ENCODE measurements at places on chromosomes 2 and 18. TPM values are rescaled to one million over a fixed set of nuclear protein-coding genes. Genes with fewer than 3 reads are reported as not detected.

Gene GCKR
- 2.4 TPM for total RNA-seq

Gene HIBCH
- total RNA-seq: 50.1 TPM

- H3K27ac ChIP-seq: no peak overlapping the region
- no peak overlapping the region for H3K4me3 ChIP-seq
- no peak for DNase-seq
Measured at GRCh38 chr2:27312152-27312551, 3.9 kb upstream of the UCN start.

DNA sequence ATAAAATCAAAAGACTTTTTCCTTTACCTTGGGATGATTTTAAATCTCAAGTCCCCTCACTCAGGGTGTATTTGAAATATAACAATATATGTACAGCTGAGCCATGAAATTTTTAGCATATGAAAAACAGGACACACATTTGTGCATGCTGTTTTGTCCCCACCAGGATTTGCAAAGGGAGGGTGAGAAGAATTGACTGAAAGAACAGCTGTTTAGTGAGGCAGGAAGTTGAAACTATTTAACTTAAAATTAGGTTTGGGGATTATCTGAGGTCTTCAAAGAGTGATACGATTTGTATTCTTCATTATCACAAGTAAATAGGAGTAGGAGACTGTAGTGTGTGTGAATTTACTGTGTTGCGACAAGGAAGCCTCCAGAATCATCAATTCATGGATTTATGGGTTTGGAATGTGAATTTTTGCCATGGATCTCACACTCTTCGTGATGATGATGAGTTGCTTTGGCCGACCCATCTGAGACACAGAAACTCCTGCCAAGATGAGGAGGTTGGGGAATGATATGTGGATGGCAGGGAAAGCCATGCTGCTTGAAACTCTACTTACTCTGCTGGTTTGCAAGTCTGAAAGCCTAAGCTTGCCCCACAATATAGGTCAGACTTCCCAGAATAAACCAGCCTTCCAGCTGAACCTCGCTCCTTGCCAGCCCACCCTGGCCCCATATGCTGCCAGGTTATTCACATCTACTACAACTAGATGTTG lies 31.0 kb upstream of the SPATS2L start:
- H3K27ac ChIP-seq: no peak overlapping the region
- H3K27me3 ChIP-seq: no peaks in the 10 kb centered on the region
- DNase-seq: no peak
- H3K4me3 ChIP-seq: no peak overlapping the region
- no peaks in the 10 kb centered on the region for H3K4me1 ChIP-seq
- no peaks in the 10 kb centered on the region for H3K36me3 ChIP-seq

DNA sequence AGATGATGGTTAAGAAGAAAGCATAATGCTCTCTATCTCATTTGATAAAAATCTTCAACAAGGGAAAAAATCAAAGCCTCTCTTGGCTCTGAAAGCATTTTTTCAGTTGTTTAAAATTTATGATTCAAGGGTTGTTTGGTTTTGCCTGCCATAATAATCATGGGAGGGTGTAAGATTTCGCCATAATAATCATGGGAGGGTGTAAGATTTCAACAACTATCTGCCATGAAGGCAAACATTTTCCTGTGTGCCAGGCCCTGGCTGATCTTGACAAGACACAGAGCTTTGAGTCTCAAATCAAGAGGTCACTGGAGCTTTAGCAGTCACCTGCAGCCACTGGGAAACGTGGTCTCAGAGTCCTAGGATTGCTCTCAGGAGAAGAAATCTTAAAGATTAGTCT lies 175.1 kb upstream of the PIEZO2 start:
- no peak for DNase-seq
- H3K4me3 ChIP-seq: no peak overlapping the region
- no peaks in the 10 kb centered on the region for H3K27me3 ChIP-seq
- peaks cover 2% of the 10 kb centered on the region for H3K4me1 ChIP-seq
- no peaks in the 10 kb centered on the region for H3K36me3 ChIP-seq

- no peaks in the 10 kb centered on the region for H3K27me3 ChIP-seq
- H3K4me3 ChIP-seq: no peak overlapping the region
- no peaks in the 10 kb centered on the region for H3K36me3 ChIP-seq
- no peaks in the 10 kb centered on the region for H3K4me1 ChIP-seq
- no peak overlapping the region for H3K27ac ChIP-seq
Measured at GRCh38 chr2:176935543-176936102, 277.0 kb upstream of the HNRNPA3 start.

DNA sequence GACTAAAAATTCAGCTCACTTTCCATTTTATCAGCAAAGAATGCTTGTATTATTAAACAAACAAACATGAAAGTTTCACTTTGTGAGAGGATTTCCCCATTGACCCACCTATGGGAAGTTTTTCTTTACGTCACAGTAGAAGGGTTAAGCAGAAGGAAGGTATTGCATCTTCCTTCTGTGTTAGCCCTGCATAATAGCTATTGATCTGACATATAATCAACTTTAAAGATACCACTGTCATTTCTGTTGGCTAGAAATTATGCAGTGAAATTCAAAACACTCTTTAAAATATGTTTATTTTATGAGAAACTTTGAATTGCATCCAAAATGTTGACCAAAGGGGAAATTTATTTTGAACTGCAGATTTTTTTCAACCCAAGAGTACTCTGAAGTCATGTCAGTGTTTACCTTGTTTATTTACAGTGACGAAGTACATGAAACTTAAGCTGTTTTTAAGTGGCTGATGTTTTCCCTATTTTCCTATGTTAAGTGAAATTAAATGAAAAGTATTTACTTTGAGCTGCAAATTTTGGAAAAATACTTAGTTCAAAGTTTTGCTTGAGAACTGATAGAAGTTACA lies 566.4 kb downstream of the ZEB2 start:
- no peak overlapping the region for H3K4me3 ChIP-seq
- no peak for DNase-seq
- H3K36me3 ChIP-seq: no peaks in the 10 kb centered on the region

- no peaks in the 10 kb centered on the region for H3K36me3 ChIP-seq
- no peak overlapping the region for H3K27ac ChIP-seq
- H3K4me1 ChIP-seq: no peaks in the 10 kb centered on the region
- no peak overlapping the region for H3K4me3 ChIP-seq
- no peaks in the 10 kb centered on the region for H3K27me3 ChIP-seq
- DNase-seq: no peak
Measured at GRCh38 chr2:228652366-228652765, 470.9 kb upstream of the SPHKAP start.

DNA sequence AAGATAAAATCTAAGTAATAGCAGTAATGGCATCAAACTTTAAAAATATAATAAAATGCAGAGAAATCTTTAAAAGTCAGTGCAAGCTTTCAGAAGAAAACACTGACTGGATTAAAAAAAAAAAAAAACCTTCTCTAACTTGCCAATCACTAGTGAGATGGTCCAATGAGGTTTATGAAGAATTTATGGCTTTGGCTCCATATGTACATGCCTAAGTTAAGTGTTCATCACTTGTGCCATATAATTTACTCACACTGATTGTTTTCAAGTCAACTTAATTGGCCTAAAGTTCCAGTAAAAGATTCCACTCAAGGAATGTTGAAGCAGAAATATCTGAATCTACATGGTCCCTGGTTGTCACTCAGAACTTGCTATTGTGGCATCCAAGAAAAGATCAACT lies 40.7 kb upstream of the RAB27B start:
- H3K4me3 ChIP-seq: no peak overlapping the region
- H3K27ac ChIP-seq: no peak overlapping the region
- DNase-seq: no peak

- H3K27ac ChIP-seq: peak overlapping the region; percentile 62
- no peaks in the 10 kb centered on the region for H3K27me3 ChIP-seq
- peak; percentile 95 for DNase-seq
- no peak overlapping the region for H3K4me3 ChIP-seq
- no peaks in the 10 kb centered on the region for H3K36me3 ChIP-seq
Measured at GRCh38 chr2:237456200-237456843, 30.7 kb upstream of the MLPH start.

DNA sequence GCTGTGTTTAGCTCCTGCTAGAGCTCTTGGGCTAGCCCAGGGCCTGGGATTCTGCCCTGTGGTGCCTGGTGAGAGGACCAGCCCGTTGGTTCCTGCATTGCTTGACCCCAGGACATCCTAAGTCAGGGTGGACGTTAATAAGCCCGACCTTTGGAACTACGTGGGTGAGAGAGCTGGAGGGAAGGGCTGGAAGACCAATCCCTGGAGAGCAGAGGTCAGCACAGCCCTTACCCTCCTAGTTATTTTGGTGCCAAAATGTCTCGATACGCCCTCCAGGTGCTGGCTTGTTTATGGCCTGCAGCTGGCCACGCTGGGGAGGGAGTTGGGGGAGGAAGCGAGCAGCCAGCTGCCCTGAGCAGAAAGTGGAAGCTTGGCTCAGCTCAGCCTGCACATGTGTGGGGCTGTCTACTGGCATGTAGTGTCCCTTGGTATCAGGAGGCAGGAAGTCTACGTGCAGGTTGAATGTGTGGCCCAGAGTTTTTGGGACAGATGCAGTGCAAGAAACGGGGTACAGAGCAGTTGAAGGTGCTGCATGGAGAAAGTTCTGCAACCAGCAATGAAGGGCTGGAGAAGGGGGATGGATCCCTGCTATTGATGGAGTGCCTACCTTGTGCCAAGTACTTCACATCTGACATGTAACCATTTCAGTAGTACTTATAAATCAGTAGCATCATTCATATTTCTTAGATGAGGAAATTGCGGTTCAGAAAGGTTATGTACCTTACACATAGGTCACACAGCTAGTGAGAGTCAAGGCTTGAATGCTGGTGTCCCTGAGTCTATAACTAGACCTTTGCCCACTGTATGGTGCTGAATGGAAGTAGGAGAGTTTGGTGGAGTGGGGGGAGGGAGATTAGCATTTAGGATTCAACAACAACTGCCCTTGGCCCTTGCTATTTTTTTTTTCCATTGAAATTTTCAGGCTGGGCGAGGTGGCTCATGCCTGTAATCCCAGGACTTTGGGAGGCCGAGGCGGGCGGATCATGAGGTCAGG lies 5.0 kb upstream of the DGKD start:
- no peaks in the 10 kb centered on the region for H3K36me3 ChIP-seq
- no peaks in the 10 kb centered on the region for H3K4me1 ChIP-seq
- peak; percentile 77 for DNase-seq
- H3K27me3 ChIP-seq: no peaks in the 10 kb centered on the region

DNA sequence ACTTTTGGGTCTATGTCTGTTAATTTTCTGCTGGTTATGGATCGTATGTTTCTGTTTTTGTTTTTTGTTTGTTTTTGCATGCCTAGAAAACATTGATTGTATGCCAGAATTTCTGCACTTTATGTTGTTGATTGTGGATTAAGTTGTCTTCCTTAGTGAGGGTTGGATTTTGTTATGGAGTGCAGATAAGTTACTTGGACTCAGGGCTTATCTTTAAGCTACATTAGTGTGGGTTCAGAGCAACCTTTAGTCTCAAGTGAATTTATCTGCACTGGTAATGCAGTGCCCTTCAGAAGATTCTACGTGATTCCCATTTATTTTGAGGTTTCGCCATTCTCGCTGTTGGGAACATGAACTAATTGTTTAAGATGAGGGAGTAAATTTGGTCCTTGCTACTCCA lies 32.9 kb downstream of the UBR3 start:
- no peak for DNase-seq
- no peaks in the 10 kb centered on the region for H3K4me1 ChIP-seq
- H3K4me3 ChIP-seq: no peak overlapping the region

GRCh38 chr2:49271060-49271606 lies 116.8 kb upstream of the FSHR start:
- no peak overlapping the region for H3K4me3 ChIP-seq

DNA sequence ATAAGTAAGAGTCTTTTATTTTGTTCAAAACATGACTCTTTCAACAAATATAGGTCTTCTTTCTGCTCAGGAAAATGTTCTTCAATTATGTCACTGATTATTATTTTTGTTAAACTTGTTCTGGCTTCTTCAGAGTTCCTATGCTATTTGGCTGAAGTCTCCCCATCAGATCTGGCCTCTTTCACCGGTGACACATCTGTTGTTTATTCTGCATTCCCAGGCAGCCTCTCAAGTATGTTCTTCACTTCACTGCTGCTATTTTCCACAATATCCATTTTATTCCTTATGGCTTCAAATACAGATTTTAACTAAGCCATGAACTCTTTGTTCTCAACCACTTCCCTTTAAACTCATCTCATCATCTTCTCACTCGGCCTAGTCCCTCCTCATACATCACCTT lies 45.7 kb downstream of the HDAC4 start:
- no peaks in the 10 kb centered on the region for H3K4me1 ChIP-seq
- no peak for DNase-seq
- H3K27me3 ChIP-seq: no peaks in the 10 kb centered on the region
- H3K4me3 ChIP-seq: no peak overlapping the region
- H3K27ac ChIP-seq: no peak overlapping the region
- no peaks in the 10 kb centered on the region for H3K36me3 ChIP-seq

DNA sequence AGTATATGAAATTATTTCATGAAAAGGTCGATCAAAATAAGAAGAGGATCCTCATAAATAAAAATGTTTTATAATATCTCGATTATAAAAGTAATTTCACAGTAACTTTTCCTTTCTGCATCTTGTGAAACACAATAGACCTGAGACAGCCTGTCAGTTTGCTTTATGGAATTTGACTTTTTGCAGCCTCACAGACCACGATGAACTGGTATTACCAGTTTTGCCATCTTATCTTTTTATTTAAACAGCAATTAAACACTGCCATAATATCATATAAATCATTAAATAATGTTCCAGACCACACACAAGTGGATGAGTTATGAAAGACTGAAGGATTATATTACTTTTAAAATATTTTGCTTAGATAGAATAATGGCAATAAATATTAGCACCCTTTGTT lies 10.7 kb upstream of the GALNT3 start:
- DNase-seq: no peak
- H3K4me3 ChIP-seq: no peak overlapping the region
- no peaks in the 10 kb centered on the region for H3K36me3 ChIP-seq
- no peaks in the 10 kb centered on the region for H3K4me1 ChIP-seq
- H3K27me3 ChIP-seq: no peaks in the 10 kb centered on the region
- H3K27ac ChIP-seq: no peak overlapping the region

DNA sequence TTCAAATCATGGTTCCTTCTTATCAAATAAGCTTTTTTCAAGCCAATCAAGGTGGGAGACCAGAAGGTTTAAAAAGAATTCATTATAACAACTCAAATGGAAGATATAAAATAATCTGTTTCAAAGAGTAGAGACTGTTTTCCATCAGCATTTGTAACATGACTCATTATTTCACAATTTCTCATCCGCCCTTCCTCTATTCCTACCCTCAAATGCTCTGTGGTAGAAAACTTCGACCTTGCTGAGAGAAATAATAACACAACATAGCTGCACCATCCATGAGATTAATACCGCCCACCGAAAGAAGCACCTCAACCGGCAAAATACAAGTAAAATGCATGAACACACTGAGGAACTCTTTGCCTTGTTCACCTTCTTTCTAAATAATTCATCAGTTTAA lies 2039.2 kb upstream of the CELF4 start:
- H3K27ac ChIP-seq: no peak overlapping the region
- no peak for DNase-seq
- no peaks in the 10 kb centered on the region for H3K36me3 ChIP-seq
- H3K4me3 ChIP-seq: no peak overlapping the region
- no peaks in the 10 kb centered on the region for H3K4me1 ChIP-seq

GRCh38 chr2:37456479-37456878 lies 112.0 kb downstream of the QPCT start:
- H3K27ac ChIP-seq: no peak overlapping the region
- no peaks in the 10 kb centered on the region for H3K27me3 ChIP-seq
- H3K4me3 ChIP-seq: no peak overlapping the region
- peaks cover 4% of the 10 kb centered on the region for H3K4me1 ChIP-seq

Measured in aorta (tissue), 5 donors.